ENCODE measurements at places on chromosomes 5 and 9.
A peak's percentile ranks its signal among the peaks of the same experiment; 100 is the strongest.

DNA sequence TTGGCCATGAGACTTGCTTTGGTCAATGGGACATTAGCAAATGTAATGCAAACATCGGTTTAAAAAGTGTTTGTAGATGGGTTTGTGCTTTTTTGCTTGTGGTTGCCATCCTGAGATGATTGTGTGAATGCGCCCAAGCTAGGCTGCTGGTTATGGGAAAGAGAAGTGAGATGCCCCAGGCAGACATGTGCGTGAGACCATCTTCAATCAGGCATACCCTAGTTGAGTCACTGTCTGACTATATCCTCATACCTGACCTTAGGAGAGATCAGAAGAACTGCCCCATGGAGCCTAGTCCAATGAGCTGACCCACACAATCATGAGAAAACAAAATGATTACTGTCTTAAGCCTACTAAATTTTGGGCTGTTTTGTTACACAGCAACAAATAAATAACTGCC, 36.8 kb upstream of the ZNF608 start:
- H3K4me3 ChIP-seq: no peak overlapping the region
- no peak overlapping the region for H3K27ac ChIP-seq
- no peak for DNase-seq
- H3K27me3 ChIP-seq: no peaks in the 10 kb centered on the region
- H3K4me1 ChIP-seq: no peaks in the 10 kb centered on the region
- H3K36me3 ChIP-seq: no peaks in the 10 kb centered on the region

DNA sequence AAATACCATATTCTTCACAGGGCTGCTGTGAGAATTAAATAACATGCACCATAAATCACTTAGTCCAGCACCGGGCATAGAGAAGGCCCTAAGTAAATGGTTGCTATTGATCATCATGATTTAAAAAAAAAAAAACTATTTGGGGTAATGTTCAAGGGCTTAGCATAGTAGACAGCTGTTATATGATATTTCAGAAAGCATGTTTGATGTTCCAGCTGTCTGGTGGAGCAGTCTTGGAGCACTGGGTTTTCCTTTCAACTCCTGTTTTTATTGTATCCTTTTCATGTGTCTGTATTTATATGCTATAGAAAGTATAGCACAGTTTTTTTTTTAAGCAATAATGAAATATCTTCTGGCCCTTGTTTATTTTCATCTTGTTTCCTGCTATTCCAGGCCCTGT, 28.0 kb upstream of the TOMM5 start:
- H3K27ac ChIP-seq: no peak overlapping the region
- H3K4me1 ChIP-seq: no peaks in the 10 kb centered on the region
- DNase-seq: no peak
- no peaks in the 10 kb centered on the region for H3K27me3 ChIP-seq
- H3K36me3 ChIP-seq: no peaks in the 10 kb centered on the region

DNA sequence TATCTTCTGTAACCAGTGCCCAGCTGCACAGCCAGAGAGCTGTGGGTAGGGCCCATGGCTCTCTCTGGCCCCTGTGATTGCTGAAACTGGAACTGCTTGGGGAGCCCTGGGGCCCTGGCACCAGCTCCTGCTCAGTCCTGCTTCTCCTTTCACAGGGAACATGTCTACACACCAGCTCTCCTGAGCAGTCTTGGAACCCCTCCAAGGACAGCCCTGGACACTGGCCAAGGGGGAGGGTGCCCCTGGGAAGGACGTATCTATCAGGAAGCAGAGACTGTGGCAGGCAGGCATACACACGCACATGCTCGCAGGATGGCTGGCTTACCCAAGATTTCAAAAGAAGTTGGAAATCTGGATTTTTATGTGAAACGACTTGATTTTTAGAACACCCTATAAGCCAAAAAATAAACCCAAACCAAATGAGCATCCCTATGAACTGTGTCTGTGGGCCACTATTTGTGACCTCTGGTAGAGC, 8.8 kb upstream of the TRAF1 start:
- peak overlapping the region; percentile 74 for H3K27ac ChIP-seq

GRCh38 chr5:94024101-94024500, 282.7 kb upstream of the POU5F2 start:
- H3K4me1 ChIP-seq: peaks cover 6% of the 10 kb centered on the region
- no peak overlapping the region for H3K4me3 ChIP-seq
- no peaks in the 10 kb centered on the region for H3K27me3 ChIP-seq
- no peak overlapping the region for H3K27ac ChIP-seq
- no peaks in the 10 kb centered on the region for H3K36me3 ChIP-seq
- DNase-seq: no peak

DNA sequence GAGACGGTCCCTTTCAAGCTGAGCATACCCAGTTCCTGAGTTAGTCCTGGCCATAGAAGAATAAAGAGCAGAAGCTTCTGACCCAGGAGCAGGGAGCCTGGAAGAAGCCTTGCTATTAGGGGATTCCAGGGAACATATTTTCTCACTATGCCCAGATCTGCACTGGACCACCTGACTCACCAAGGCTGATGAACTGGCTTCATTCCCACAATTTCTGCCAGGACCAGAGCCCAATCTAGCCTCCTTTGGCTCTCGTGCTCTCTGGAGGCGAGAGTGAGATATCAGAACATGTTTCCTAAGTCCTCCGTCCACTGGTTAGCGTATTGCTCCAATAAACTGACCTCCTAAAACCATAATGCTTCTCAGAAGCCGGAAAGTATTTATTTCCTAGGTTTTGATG, 9.9 kb downstream of the GABBR2 start:
- no peak overlapping the region for H3K4me3 ChIP-seq
- DNase-seq: no peak
- no peaks in the 10 kb centered on the region for H3K36me3 ChIP-seq

DNA sequence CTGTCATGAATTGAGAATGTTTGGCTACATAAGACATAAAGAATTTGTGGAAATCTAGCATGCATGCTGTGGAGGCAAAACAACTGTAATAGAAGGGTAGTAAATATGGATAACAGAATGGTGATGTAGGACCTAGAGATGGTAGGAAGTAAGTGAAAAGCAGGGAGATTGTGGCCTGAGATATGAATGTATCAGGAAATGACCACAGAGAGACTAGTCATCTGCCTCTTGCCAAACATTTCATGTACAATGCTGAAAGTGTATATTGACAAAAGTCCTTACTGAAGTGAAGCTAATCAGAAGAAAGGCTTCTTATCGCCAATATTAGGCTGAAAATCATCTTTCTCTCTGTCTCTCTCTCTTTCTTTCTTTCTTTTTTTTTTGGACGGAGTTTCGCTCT, 873.1 kb upstream of the CTNND2 start:
- H3K4me3 ChIP-seq: no peak overlapping the region
- H3K27ac ChIP-seq: no peak overlapping the region
- DNase-seq: no peak

- H3K36me3 ChIP-seq: no peaks in the 10 kb centered on the region
- no peak overlapping the region for H3K27ac ChIP-seq
- DNase-seq: no peak
- no peaks in the 10 kb centered on the region for H3K4me1 ChIP-seq
- no peak overlapping the region for H3K4me3 ChIP-seq
Measured at GRCh38 chr5:36585701-36586100, 20.7 kb upstream of the SLC1A3 start.

GRCh38 chr9:36144309-36145232, 8.0 kb downstream of the GLIPR2 start:
- peak overlapping the region; percentile 95 for H3K4me3 ChIP-seq
- no peak for DNase-seq
- peaks cover 85% of the 10 kb centered on the region for H3K4me1 ChIP-seq
- peaks cover 16% of the 10 kb centered on the region for H3K36me3 ChIP-seq

DNA sequence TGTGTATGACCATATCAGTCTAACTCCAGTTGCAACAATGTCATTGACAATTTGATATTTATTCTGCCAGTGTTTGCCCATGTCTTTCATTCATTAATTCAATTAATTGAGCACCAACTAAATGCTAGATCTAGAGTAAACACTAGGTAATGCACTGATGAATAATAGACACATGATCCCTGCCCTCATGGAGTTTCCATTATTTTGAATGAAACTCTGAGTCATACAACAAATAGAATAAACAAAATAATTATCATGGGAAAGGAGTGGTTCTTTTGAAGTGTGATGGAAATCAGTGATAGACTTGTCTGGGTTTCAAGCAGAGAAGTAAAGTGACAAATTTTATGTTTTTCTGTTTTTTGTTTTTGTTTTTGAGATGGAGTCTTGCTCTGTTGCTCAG, 4.6 kb downstream of the ARHGEF37 start:
- H3K27me3 ChIP-seq: peaks cover 11% of the 10 kb centered on the region
- DNase-seq: no peak
- no peaks in the 10 kb centered on the region for H3K36me3 ChIP-seq
- H3K4me3 ChIP-seq: no peak overlapping the region
- no peaks in the 10 kb centered on the region for H3K4me1 ChIP-seq

GRCh38 chr5:91906027-91906426, 522.9 kb upstream of the ARRDC3 start:
- DNase-seq: no peak
- no peaks in the 10 kb centered on the region for H3K27me3 ChIP-seq
- no peak overlapping the region for H3K4me3 ChIP-seq
- peaks cover 1% of the 10 kb centered on the region for H3K36me3 ChIP-seq
- H3K27ac ChIP-seq: no peak overlapping the region

- no peak for DNase-seq
- H3K4me1 ChIP-seq: peaks cover 26% of the 10 kb centered on the region
- H3K27me3 ChIP-seq: no peaks in the 10 kb centered on the region
- H3K27ac ChIP-seq: peak overlapping the region; percentile 99
Measured at GRCh38 chr5:132865668-132866341, 464 bp downstream of the GDF9 start.

GRCh38 chr9:77909306-77909705, 122.3 kb downstream of the GNAQ start:
- H3K27me3 ChIP-seq: peaks cover 25% of the 10 kb centered on the region
- H3K4me1 ChIP-seq: peaks cover 11% of the 10 kb centered on the region
- peaks cover 3% of the 10 kb centered on the region for H3K36me3 ChIP-seq
- no peak for DNase-seq
- peak overlapping the region; percentile 40 for H3K4me3 ChIP-seq

DNA sequence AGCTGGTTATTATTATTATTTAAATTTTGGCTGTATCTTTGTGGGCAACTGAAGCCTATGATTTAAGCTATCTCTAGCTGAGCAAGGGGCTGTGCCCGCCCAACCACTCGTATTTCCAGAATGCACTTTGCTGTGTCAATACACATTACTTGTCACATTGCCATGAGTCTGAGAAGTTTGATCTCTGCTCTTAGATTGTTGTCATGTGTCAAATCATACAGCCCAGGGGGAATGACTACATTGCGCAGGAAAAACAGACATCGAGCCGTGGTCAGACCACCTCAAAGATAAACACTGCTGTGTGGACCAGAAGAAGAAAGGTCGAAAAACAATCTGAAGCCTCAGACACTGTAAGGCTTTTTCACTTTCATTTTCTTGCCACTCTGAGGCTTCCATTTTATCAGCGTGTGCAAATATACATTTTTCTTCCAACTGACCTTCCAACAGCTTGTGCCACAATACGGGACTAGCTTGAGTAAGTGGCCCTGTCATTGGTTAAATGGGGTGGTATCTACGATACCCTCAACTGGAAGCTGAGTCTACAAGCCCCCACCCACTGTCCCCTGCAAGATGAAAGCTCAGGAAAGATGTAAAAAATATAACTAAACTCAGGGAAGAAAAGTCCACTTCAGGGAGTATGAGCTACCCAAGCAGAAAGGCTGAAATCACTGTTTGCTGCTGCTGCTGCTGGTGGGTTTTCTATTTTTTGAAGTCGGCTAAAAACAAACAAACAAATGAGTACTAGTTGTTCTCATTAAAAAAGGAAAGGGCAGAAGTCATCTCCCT, 603.0 kb downstream of the BNC2 start:
- H3K27ac ChIP-seq: no peak overlapping the region
- peak overlapping the region; percentile 4 for H3K4me3 ChIP-seq
- peaks cover 2% of the 10 kb centered on the region for H3K36me3 ChIP-seq
- no peaks in the 10 kb centered on the region for H3K4me1 ChIP-seq
- no peaks in the 10 kb centered on the region for H3K27me3 ChIP-seq
- no peak for DNase-seq

DNA sequence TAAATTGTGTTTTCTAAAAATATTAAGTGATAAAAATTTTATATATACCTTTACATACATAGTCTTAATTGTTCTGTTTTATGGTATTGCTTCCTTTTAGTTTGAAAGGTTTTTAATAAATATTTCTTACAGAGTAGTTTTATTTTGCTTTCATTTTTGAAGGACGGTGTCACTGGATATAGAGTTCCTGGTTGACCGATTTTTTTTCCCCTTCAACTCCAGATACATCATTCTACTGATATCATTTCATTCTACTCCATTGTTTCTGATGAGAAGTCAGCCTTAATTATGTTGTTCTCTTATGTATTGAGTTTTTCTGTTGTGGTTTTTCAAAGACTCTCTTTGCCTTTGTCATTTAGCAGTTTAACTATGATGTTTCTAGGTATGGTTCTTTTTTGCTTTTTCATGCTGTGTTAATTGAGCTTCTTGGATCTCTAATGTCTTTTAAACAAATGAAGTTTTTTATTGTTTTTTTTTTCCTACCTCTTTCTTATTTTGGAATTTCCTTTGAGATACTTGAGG, 30.4 kb downstream of the MTREX start:
- H3K4me1 ChIP-seq: peaks cover 21% of the 10 kb centered on the region
- peak overlapping the region; percentile 63 for H3K4me3 ChIP-seq
- H3K27ac ChIP-seq: peak overlapping the region; percentile 77

DNA sequence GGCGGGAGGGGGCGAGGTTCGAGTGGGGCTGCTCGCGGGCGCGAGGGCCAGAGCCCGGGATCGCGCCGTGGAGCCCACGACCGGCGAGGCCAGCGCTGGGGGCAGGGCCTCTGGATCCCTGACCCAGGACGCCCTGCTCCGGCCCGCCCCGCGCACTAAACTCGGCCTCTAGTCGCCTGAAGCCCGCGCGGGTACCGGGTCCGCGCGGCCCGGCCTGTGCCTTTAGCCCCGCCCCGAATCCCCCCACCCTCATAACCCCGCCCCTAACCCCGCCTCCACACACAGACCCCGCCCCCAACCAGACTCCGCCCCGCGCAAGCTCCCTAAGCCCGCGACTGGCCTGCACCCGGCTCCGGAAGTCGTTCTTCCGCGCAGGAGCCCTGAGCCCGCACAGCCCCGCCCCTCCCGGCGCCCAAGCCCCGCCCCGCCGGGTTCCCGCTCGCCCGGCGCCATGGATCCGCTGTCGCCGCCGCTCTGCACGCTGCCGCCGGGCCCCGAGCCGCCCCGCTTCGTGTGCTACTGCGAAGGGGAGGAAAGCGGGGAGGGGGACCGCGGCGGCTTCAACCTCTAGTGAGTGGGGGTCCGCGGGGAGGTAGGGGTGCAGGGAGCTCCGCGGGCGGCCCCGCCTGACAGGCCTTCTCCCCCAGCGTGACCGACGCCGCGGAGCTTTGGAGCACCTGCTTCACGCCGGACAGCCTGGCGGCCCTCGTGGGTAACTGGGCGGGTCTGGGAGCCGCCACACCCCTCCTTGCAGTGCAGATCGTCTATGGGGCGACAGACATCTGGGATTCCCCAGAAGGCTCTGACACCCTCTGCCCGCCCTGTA, at the start of gene PAXX:
Gene PAXX (plus strand): TSS at position 430 of the 826 bp plus-strand sequence. CDS start 22 bp downstream, at position 452.
- H3K4me3 ChIP-seq: peak within 1 kb of the TSS; percentile 85
- peak within 1 kb of the TSS; percentile 93 for H3K27ac ChIP-seq
- H3K27me3 ChIP-seq: no peaks in the 10 kb centered on the region
- peak; percentile 89 for DNase-seq

GRCh38 chr5:172637740-172638139, 3.3 kb upstream of the NEURL1B start:
- peaks cover 6% of the 10 kb centered on the region for H3K4me1 ChIP-seq
- no peaks in the 10 kb centered on the region for H3K36me3 ChIP-seq
- no peak overlapping the region for H3K27ac ChIP-seq
- peaks cover 45% of the 10 kb centered on the region for H3K27me3 ChIP-seq
- H3K4me3 ChIP-seq: no peak overlapping the region

GRCh38 chr5:132392978-132393825, 23.7 kb downstream of the SLC22A5 start:
- no peaks in the 10 kb centered on the region for H3K27me3 ChIP-seq
- H3K36me3 ChIP-seq: peaks cover 8% of the 10 kb centered on the region
- DNase-seq: no peak

All from central memory CD8-positive, alpha-beta T cell (primary cell).